Chondrocyte (in vitro differentiated cells): ENCODE measurements at places on chromosomes 11 and 22.

- H3K36me3 ChIP-seq: no peaks in the 10 kb centered on the region
- H3K27ac ChIP-seq: peak within 1 kb of the TSS; percentile 20
- peaks cover 6% of the 10 kb centered on the region for H3K4me1 ChIP-seq
- H3K4me3 ChIP-seq: peak within 1 kb of the TSS; percentile 81
These were observed at the start of gene GRAMD1B for GRCh38 chr11:123429913-123430720. TSS of gene GRAMD1B (plus strand) at chr11:123430269. CDS start at chr11:123430793, 524 bp downstream.

- peak overlapping the region; percentile 97 for H3K27ac ChIP-seq
- peaks cover 54% of the 10 kb centered on the region for H3K4me1 ChIP-seq
- no peak for DNase-seq
- peak overlapping the region; percentile 99 for H3K4me3 ChIP-seq
- H3K36me3 ChIP-seq: peaks cover 2% of the 10 kb centered on the region
- no peaks in the 10 kb centered on the region for H3K27me3 ChIP-seq
These were observed 479 bp downstream of the RSF1 start for GRCh38 chr11:77819921-77820564.

- H3K36me3 ChIP-seq: peaks cover 34% of the 10 kb centered on the region
- no peak overlapping the region for H3K27ac ChIP-seq
- no peak for DNase-seq
- no peak overlapping the region for H3K4me3 ChIP-seq
These were observed 7.8 kb downstream of the RPS6KA4 start for GRCh38 chr11:64366751-64367150.

DNA sequence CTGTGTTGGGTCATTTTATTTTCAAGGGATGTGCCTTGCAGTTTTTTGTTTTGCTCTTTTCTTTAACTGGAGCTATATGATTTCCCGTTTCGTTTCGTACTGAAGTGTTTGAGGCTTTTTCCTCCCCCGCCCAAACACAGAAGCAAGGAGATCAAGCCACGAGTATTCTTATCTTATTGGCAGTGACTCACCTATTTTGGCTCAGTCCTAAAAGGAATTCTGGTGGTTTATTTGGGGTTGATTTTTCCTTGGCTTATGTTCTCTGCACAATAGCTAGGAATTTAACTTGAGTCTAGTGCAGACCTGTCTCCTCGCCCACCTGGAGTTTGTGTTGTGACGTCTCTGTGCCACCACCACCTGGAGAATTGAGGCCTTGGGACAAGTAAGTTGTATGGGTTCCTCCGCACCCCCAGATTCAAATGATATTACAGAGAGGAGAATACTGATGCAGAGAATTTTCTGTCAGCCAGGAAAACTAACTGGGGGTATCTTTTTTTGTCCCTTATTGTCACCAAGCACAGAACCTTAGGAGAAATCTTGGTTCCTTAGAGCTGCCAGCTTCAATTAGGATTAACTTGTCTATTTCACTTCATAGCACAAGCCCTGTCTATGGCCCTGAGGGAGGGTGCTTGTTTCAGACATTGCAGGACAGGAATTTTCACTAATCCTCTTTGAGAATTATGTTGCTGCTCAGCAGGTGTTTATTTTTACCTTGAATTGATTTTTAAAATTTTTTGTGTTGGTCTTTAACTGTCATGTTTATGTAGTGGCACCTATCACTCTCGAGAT is 90.4 kb upstream of the BIRC3 start:
- H3K36me3 ChIP-seq: peaks cover 35% of the 10 kb centered on the region
- peak overlapping the region; percentile 92 for H3K27ac ChIP-seq
- H3K4me1 ChIP-seq: peaks cover 60% of the 10 kb centered on the region

DNA sequence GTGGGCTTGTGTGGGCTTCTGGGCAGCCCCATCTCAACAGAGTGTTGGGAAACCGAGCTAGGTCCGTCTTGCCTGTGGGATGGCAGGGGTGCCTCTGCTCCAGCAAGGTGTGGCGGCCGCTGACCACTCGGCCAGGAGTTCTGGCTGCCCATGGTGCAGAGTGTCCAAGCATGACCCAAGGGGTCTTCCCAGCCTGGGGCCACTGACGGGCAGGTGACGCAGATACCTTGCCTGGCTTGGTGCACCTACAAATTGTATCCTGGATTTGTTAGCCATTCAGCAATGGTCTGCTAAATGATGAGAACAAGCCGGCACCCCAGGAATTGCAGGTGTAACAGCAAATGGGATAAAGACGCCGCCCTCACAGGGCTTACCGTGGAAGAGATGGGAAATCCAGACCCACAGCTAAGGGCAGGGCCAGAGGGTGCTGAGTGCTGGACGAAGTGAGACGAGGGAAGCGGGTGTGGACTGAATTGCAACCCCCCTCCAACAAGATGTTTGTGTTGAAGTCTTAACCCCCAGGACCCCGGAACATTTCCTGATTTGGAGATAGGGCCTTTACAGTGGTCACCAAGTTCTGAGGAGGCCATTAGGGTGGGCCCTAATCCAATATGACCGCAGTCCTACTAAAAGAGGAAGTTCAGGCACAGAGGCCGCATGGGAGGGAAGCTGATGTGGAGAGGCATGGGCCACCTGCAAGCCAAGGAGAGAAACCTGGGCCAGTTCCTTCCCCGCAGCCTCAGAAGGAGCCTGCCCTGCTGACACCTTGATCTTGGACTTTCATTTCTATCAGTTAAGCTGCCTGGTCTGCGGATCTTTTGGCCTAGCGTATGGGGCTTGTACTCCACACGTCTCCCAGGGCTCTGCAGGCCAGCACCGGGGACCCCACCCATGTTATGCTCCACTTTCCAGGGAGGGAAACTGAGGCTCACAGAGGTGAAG is 45.2 kb upstream of the LINC01488 start:
- no peaks in the 10 kb centered on the region for H3K27me3 ChIP-seq
- H3K27ac ChIP-seq: no peak overlapping the region
- peak; percentile 65 for DNase-seq
- peaks cover 23% of the 10 kb centered on the region for H3K4me1 ChIP-seq
- H3K4me3 ChIP-seq: no peak overlapping the region
- no peaks in the 10 kb centered on the region for H3K36me3 ChIP-seq

- H3K27ac ChIP-seq: no peak overlapping the region
- H3K36me3 ChIP-seq: peaks cover 6% of the 10 kb centered on the region
- peaks cover 5% of the 10 kb centered on the region for H3K4me1 ChIP-seq
- H3K27me3 ChIP-seq: no peaks in the 10 kb centered on the region
- H3K4me3 ChIP-seq: no peak overlapping the region
These were observed 29.5 kb downstream of the DNHD1 start for GRCh38 chr11:6526411-6527135.

DNA sequence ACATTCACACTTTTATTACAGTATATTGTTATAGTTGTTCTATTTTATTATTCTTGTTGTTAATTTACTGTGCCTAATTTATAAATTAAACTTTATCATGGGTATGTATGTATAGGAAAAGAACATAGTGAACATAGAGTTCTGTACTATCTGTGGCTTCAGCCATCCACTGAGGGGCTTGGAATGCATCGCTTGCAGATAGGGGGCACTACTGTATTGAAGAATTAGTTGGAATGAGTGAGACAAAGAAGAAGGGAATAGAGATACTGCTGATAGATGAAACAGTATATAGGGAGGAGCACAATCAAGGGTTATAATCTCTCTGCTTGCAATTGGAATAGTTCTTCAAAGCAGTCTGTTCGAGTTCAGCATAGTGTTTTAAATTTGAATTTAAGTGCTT is 432.2 kb downstream of the RAB38 start:
- H3K4me1 ChIP-seq: no peaks in the 10 kb centered on the region
- no peak overlapping the region for H3K27ac ChIP-seq

GRCh38 chr11:130070109-130070845 is 583 bp downstream of the APLP2 start:
- H3K27ac ChIP-seq: peak overlapping the region; percentile 86
- no peaks in the 10 kb centered on the region for H3K36me3 ChIP-seq
- DNase-seq: no peak
- H3K4me1 ChIP-seq: peaks cover 29% of the 10 kb centered on the region

DNA sequence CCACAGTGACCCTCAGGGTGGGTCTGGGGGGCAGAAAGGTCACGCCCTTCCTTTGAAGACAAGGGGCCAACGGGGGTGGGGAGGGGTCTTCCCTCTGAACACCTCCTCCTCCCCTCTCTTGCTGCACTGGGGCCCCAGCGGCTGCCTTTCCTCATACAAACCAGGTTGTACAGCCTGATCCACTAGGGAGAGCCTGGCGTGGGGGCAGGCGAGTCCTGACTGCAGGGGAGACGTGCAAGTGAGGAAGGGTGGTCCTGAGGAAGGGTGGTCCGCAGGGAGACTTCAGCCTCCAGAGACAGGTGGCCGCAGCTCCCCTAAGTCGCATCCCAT is 43.6 kb upstream of the LINC01488 start:
- no peak overlapping the region for H3K27ac ChIP-seq
- no peaks in the 10 kb centered on the region for H3K27me3 ChIP-seq
- no peaks in the 10 kb centered on the region for H3K36me3 ChIP-seq

DNA sequence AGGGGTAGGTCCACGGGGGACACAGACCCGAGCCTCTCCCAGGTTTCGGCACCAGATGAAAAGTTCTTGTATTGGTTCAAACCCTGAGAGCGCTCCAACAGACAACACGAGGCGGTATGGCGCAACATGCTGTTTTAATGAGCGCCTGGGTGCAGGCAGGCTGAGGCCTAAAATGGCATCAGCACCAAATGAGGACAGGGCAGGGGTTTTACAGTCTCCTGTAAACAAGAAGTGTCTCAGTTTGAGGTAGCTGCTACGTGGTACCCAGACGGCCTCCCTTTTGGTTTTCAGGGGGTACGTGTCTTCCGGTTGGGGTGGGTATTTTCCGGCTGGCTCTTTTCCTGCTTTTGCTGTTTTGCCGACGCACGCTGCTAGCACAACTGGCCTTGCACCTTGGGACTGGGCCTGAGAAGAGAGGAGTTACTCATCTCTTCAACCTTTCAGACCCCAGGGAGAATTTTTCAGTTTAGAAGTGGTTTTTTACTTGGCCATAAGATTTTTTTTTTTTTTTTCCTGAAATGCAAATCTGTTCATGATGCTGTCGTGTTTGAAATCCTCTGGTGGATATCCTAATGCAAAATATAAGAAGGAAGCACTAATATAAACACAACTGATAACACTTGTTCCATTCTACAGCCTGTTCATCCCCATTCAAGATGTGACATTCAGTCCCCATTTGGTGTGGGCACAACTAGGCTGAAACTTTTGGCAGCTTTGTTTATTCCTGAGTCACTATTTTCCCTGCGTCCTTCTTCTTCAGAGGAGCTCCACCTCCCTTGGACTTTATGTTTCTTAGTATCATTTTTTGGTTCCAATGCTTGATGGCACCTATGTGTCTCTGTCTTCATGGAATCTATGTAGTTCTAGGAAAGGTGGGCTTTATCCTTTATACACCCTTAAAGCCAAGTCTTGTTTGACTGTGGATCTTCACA is 6.5 kb downstream of the PPFIBP2 start:
- DNase-seq: no peak
- H3K4me1 ChIP-seq: no peaks in the 10 kb centered on the region
- H3K27ac ChIP-seq: no peak overlapping the region
- no peak overlapping the region for H3K4me3 ChIP-seq
- no peaks in the 10 kb centered on the region for H3K36me3 ChIP-seq

GRCh38 chr11:66325263-66325671 is 8.4 kb upstream of the CD248 start:
- no peak for DNase-seq

GRCh38 chr11:35424157-35424940 is 5.0 kb upstream of the SLC1A2 start:
- H3K4me1 ChIP-seq: peaks cover 49% of the 10 kb centered on the region
- H3K4me3 ChIP-seq: no peak overlapping the region
- peaks cover 62% of the 10 kb centered on the region for H3K27me3 ChIP-seq
- H3K36me3 ChIP-seq: no peaks in the 10 kb centered on the region
- H3K27ac ChIP-seq: no peak overlapping the region
- DNase-seq: no peak

DNA sequence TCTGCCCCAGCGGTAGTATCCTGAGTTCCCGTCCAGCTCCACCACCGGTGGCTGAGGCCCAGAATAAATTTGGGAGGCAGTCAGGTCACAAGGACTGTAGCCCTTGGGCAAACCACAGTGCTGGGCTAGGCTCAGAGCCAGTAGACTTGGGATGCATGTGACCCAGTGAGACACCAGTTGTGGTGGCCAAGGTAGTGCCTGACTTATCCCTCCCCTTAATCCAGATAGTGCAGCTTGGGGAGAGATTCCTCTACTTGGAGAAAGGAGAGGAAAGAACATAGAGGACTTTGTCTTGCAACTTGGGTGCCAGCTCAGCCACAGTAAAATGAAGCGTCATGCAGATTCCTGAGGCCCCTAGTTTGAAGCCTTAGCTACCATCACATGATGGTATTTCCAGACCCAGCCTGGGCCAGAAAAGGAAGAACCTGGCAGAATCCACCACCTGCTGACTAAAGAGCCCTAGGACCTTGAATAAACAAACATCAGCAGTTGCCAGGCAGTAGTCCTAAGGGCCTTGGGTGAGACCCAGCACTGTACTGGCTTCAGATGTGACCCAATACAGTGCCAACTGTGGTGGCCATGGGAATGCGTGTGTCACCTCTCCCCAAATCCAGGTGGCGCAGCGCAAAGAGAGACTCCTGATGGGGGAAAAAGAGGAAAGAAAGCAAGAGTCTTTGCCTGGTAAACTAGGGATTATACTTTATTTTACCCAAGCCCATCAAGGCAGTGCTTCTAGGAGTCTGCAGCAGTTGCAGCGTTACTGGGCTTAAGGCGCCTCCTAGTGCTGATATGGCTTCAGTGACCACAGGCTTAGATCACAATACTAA is 17.0 kb upstream of the DDX10 start:
- H3K4me3 ChIP-seq: no peak overlapping the region
- H3K4me1 ChIP-seq: peaks cover 11% of the 10 kb centered on the region
- no peaks in the 10 kb centered on the region for H3K36me3 ChIP-seq
- no peaks in the 10 kb centered on the region for H3K27me3 ChIP-seq

- no peaks in the 10 kb centered on the region for H3K36me3 ChIP-seq
- no peaks in the 10 kb centered on the region for H3K4me1 ChIP-seq
- H3K4me3 ChIP-seq: no peak overlapping the region
- no peak for DNase-seq
- no peaks in the 10 kb centered on the region for H3K27me3 ChIP-seq
- H3K27ac ChIP-seq: no peak overlapping the region
These were observed 380.2 kb downstream of the OR4C45 start for GRCh38 chr11:50412832-50413231.

- peaks cover 1% of the 10 kb centered on the region for H3K36me3 ChIP-seq
- H3K4me1 ChIP-seq: no peaks in the 10 kb centered on the region
- peaks cover 9% of the 10 kb centered on the region for H3K27me3 ChIP-seq
These were observed 1.3 kb downstream of the PATE2 start for GRCh38 chr11:125777309-125777708.

GRCh38 chr22:30444632-30445437 is 19.3 kb downstream of the MTFP1 start:
- H3K36me3 ChIP-seq: no peaks in the 10 kb centered on the region
- H3K27me3 ChIP-seq: peaks cover 5% of the 10 kb centered on the region
- H3K4me3 ChIP-seq: no peak overlapping the region
- H3K27ac ChIP-seq: peak overlapping the region; percentile 51
- no peak for DNase-seq

- H3K4me1 ChIP-seq: peaks cover 34% of the 10 kb centered on the region
- H3K4me3 ChIP-seq: no peak overlapping the region
- peak overlapping the region; percentile 12 for H3K27ac ChIP-seq
- H3K36me3 ChIP-seq: no peaks in the 10 kb centered on the region
These were observed 6.6 kb downstream of the APOL4 start for GRCh38 chr22:36194971-36195370.
